Esophagus muscularis mucosa (tissue), 4 donors: ENCODE measurements at places on chromosomes 1 and 21. TPM values are rescaled to one million over a fixed set of nuclear protein-coding genes. Genes with fewer than 3 reads are reported as not detected.

The DMBX1 gene
- total RNA-seq: not detected

The TMEM125 gene
- total RNA-seq: not detected

The SLAMF8 gene
- 1.9 TPM for total RNA-seq

The NTNG1 gene
- total RNA-seq: 3.3 TPM

The TAS1R1 gene
- not detected for total RNA-seq

The EDARADD gene
- total RNA-seq: not detected

The TMEM79 gene
- 1.7 TPM for total RNA-seq

The SMG5 gene
- total RNA-seq: 79.8 TPM

The SDHB gene
- 117 TPM for total RNA-seq

The OR10Z1 gene
- total RNA-seq: not detected

GRCh38 chr1:200400556-200400955 lies 9.3 kb downstream of the ZNF281 start:
- peaks cover 12% of the 10 kb centered on the region for H3K4me1 ChIP-seq
- no peak for DNase-seq
- no peak overlapping the region for H3K27ac ChIP-seq
- H3K4me3 ChIP-seq: no peak overlapping the region

GRCh38 chr1:233744779-233745513 lies 131.0 kb downstream of the KCNK1 start:
- H3K36me3 ChIP-seq: no peaks in the 10 kb centered on the region
- H3K4me1 ChIP-seq: peaks cover 7% of the 10 kb centered on the region
- no peak overlapping the region for H3K4me3 ChIP-seq
- H3K27me3 ChIP-seq: no peaks in the 10 kb centered on the region
- no peak for DNase-seq

DNA sequence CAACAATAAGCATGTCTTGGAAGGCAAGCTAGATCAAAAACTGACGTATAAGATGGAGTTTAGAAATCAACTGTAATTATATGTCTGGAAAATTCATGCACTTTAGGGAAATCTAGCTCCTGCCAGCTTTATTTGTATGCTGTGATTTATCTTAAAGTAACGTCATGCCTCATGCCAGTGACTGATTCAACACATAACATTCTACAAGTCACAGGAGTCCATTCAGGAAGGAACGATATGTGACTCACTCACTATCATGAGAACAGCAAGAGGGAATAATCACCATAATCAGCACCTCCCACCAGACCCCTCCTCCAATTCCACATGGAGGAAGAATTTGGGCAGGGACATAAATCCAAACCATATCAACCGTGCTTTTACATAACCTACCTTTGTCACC lies 682.4 kb upstream of the ADAMTS5 start:
- no peak for DNase-seq
- no peaks in the 10 kb centered on the region for H3K4me1 ChIP-seq
- no peaks in the 10 kb centered on the region for H3K27me3 ChIP-seq

- peak; percentile 72 for DNase-seq
- no peak overlapping the region for H3K27ac ChIP-seq
- H3K4me3 ChIP-seq: no peak overlapping the region
- no peaks in the 10 kb centered on the region for H3K4me1 ChIP-seq
Measured at GRCh38 chr1:67639361-67639760, 45.6 kb upstream of the GADD45A start.

DNA sequence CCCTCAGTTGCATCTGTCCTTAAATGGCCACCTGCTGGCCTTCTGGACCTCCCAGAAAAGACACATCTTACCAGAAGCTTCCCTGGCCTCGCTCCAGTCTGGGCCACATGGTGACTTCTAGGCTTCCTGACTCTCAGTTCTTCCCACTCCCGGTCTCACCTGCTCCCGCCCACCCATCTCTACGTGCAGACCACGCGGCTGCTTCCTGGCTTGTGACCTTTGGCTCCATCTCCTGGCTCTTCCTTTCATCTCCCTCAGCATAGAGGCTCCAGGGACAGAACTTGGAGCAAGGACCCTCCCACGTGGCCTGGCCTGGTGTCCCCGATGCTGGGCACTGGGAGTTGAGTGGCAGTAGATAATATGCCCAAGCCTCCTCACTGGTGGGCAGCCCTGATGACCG lies 124.9 kb upstream of the IRF2BP2 start:
- no peak overlapping the region for H3K4me3 ChIP-seq
- H3K4me1 ChIP-seq: peaks cover 10% of the 10 kb centered on the region

- DNase-seq: no peak
- no peak overlapping the region for H3K4me3 ChIP-seq
- H3K36me3 ChIP-seq: no peaks in the 10 kb centered on the region
- no peak overlapping the region for H3K27ac ChIP-seq
- no peaks in the 10 kb centered on the region for H3K4me1 ChIP-seq
Measured at GRCh38 chr1:210626341-210626740, 297.6 kb downstream of the HHAT start.

DNA sequence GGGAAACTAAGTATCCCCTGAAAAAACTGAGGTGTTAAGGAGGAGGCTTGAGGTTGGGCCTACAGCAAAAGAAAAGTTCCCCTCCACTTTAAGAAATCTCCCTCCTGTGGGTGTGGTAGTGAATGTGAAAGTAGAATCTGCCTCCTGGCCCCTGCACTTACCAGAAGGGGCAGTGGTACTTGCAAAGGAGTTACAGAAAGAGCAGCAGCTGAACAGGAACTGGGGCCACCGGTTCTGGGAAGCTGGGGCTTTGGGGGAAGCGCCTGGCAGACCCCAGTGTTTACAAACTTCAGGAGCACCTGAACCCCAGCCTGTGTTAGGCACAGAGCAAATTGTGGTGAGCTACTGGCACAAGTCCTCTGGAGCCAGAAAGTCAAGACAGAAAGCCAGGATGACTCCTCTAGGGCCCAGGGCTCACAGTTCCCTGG lies 250.2 kb upstream of the FGGY start:
- H3K4me3 ChIP-seq: no peak overlapping the region
- H3K4me1 ChIP-seq: peaks cover 17% of the 10 kb centered on the region
- no peak for DNase-seq
- no peak overlapping the region for H3K27ac ChIP-seq
- no peaks in the 10 kb centered on the region for H3K36me3 ChIP-seq
- no peaks in the 10 kb centered on the region for H3K27me3 ChIP-seq

GRCh38 chr1:230701895-230702768 lies 11.8 kb downstream of the AGT start:
- peak; percentile 84 for DNase-seq
- no peak overlapping the region for H3K27ac ChIP-seq
- H3K36me3 ChIP-seq: no peaks in the 10 kb centered on the region

GRCh38 chr1:169765580-169766331 lies 29.0 kb downstream of the METTL18 start:
- H3K4me1 ChIP-seq: no peaks in the 10 kb centered on the region
- H3K27ac ChIP-seq: no peak overlapping the region
- no peaks in the 10 kb centered on the region for H3K36me3 ChIP-seq
- no peak overlapping the region for H3K4me3 ChIP-seq
- no peak for DNase-seq
- no peaks in the 10 kb centered on the region for H3K27me3 ChIP-seq

DNA sequence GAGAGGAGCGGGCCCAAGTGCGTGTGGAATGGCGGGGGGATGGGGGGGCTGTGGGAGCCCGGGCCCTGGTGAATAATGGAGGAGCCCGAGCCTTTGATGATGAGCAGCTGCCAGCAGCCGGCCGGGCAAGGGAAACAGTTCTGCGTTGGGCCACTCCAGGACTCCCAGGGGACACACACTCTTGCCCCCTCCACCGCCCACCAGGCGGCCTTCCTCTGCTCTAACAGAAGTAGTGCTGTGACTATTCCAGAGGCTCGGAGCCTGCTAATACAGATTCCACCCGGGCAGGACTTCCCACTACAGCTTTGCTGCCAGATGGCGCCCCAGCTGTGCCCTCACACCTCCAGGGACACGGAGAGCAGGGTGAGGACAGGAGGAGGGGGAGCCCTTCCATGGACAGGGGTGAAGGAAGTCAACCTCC lies 48.2 kb upstream of the LRP8 start:
- H3K36me3 ChIP-seq: no peaks in the 10 kb centered on the region
- peaks cover 33% of the 10 kb centered on the region for H3K27me3 ChIP-seq
- peak; percentile 81 for DNase-seq
- H3K4me1 ChIP-seq: no peaks in the 10 kb centered on the region
- H3K27ac ChIP-seq: no peak overlapping the region

DNA sequence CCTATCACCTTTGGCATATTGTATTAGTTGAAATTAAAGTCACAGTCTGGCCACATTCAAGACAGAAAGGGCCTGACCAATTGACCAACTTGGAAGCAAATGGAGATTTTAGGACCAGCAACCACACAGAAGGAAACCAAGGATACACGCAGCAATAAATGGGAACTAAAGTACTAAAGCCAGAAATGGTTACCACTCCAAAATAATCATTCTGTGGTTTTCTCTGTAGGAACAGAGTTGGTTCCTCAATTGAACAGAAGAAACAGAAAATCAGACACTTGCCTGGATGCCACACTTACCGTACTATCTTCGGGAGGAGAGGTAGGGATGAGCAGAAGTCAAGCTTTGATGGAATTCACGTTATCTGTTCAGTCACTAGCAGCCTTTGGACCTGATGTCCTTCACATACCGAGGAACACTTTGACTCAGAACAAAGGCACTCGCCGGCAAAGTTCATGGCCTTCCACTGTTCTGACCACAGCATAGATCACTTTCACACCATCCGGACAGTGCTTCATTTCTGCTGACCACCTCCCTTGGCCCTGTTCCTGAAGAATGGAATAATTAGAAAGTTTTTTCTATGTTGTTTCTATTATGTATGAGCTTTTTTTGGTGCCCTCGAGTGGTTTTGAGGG lies 96.9 kb downstream of the LPAR3 start:
- no peak overlapping the region for H3K4me3 ChIP-seq
- no peak overlapping the region for H3K27ac ChIP-seq
- DNase-seq: peak; percentile 21
- H3K27me3 ChIP-seq: no peaks in the 10 kb centered on the region

GRCh38 chr1:205948039-205948438 lies 4.8 kb upstream of the SLC26A9 start:
- no peaks in the 10 kb centered on the region for H3K4me1 ChIP-seq
- no peak overlapping the region for H3K27ac ChIP-seq
- no peak for DNase-seq

DNA sequence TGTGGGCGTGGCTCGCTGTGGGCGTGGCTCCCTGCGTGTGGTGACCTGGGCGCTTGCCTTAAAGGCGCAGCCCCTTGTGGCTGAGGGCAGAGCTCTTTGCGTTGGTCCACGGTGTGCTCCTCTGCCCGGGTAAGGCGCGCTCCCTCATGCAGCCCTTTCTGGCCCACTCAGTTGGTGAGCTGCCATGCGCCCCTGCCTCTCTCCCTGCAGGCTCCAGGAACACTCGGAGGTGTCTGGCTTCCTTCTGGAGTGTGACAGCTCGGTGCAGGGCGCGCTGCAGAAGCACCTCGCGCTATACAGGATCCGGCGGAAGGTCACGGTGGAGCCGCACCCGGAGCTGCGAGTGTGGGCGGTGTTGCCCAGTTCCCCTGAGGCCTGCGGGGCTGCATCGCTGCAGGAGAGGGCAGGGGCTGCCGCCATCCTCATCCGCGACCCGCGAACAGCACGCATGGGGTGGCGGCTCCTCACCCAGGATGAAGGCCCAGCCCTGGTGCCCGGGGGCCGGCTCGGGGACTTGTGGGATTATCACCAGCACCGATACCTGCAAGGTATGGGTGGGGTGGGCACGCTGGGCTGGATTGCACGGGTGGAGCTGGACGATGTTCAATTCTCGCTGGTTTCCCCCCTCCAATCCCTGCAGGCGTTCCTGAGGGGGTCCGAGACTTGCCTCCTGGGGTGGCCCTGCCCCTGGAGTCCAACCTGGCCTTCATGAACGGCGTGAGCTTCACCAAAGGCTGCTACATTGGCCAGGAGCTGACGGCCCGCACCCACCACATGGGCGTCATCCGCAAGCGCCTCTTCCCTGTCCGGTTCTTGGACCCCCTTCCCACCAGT lies 9.1 kb downstream of the IBA57 start:
- H3K4me3 ChIP-seq: peak overlapping the region; percentile 5
- H3K27me3 ChIP-seq: no peaks in the 10 kb centered on the region
- peaks cover 17% of the 10 kb centered on the region for H3K4me1 ChIP-seq
- H3K27ac ChIP-seq: no peak overlapping the region
- no peak for DNase-seq

DNA sequence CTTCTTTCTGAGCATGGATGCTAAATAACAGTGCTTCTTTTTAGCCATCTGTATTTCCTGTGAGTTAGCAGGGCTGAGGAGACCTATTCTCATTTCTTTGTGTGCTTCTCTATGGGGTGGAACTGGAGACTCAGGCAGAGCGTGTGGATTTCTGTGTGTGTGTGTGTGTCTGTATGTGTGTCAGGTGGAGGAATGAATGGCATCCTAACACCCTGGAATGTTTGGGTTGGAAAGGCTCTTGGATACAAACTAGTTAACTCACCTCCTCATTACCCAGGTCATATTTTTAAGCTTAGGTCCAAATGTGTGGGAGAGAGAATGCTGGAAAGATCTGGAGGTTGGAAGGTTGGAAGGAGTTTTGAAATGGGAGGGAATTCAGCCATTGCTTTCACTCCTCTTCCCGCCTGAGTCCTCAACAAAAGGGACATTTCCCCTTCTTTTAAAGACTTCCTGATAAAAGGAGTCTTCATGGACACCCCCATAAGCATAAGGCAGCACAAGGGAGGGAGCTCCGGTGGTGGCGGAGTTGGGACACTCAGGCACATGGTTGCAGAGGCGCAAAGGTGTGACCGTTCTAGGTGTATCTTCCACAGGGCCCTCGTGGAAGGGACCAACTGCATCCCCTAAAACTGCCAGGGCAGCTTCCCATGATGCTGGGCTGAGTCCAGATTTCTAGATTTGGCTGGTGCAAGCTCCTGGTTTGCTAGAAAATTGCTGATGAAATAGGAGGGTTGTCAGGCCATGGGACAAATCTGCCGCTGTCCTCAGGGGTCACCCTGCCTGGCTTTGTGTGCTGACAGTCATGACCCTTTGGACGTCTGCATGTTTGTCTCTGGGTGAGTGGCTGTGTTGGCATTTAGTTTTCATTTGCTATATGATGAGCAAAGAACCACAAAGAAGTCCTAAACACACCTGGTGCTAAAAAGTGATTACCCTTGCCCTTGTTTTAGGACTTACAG lies 37.6 kb downstream of the MTARC1 start:
- peak; percentile 78 for DNase-seq
- H3K27ac ChIP-seq: peak overlapping the region; percentile 47
- H3K4me3 ChIP-seq: no peak overlapping the region
- H3K36me3 ChIP-seq: no peaks in the 10 kb centered on the region
